A549 treated with Mapracorat at 1 μM for 4 hours (cell line): ENCODE measurements at places on chromosomes 5 and 9. TPM values are rescaled to one million over a fixed set of nuclear protein-coding genes. Genes with fewer than 3 reads are reported as not detected.

The NSD1 gene
- total RNA-seq, result 17.1 to 22.0 TPM (median 21.2 TPM) in 5 replicates

The BRIX1 gene
- 47.2 to 54.1 TPM (median 53.6 TPM) in 5 replicates for total RNA-seq

The PDCD1LG2 gene
- total RNA-seq, result 0.16 to 0.29 TPM (median 0.19 TPM) in 5 replicates

The PHYHD1 gene
- total RNA-seq, result 0.19 to 0.28 TPM (median 0.23 TPM) in 3 of 5 replicates, not detected in the others

The MARVELD2 gene
- 2.2 to 3.0 TPM (median 2.5 TPM) in 5 replicates for total RNA-seq

The GPX8 gene
- total RNA-seq, result 30.9 to 38.0 TPM (median 34.0 TPM) in 5 replicates

The DDX4 gene
- not detected in 5 replicates for total RNA-seq

The CDHR2 gene
- total RNA-seq, result 0.09 to 0.19 TPM (median 0.14 TPM) in 4 of 5 replicates, not detected in the other

The ADAMTS16 gene
- total RNA-seq, result 1.3 to 1.6 TPM (median 1.5 TPM) in 5 replicates

The ADAMTS6 gene
- total RNA-seq, result 0.01 to 0.10 TPM (median 0.06 TPM) in 4 of 5 replicates, not detected in the other

The ZNF618 gene
- total RNA-seq, result 7.9 to 11.2 TPM (median 10.4 TPM) in 5 replicates

The MSX2 gene
- total RNA-seq, result 3.2 to 4.6 TPM (median 4.2 TPM) in 5 replicates

The TUBB4B gene
- total RNA-seq, result 637 to 832 TPM (median 729 TPM) in 5 replicates

The FOXI1 gene
- total RNA-seq, result not detected in 5 replicates

The DEPDC1B gene
- total RNA-seq, result 12.5 to 16.6 TPM (median 15.2 TPM) in 5 replicates

The NUDT12 gene
- total RNA-seq, result 1.5 to 1.9 TPM (median 1.7 TPM) in 5 replicates

The RALGPS1 gene
- 1.7 to 3.3 TPM (median 2.4 TPM) in 5 replicates for total RNA-seq

The UGT3A1 gene
- total RNA-seq, result not detected in 5 replicates

The PCDHAC2 gene
- total RNA-seq, result 3.5 to 4.8 TPM (median 3.9 TPM) in 5 replicates

The CCNJL gene
- total RNA-seq, result 10.0 to 12.3 TPM (median 11.8 TPM) in 5 replicates

The CNTRL gene
- 5.0 to 6.7 TPM (median 6.3 TPM) in 5 replicates for total RNA-seq

The AJM1 gene
- total RNA-seq, result 3.3 to 4.7 TPM (median 4.6 TPM) in 5 replicates
